ENCODE measurements at places on chromosomes 4 and X. TPM values are rescaled to one million over a fixed set of nuclear protein-coding genes. Genes with fewer than 3 reads are reported as not detected.

GPR173 gene
- total RNA-seq: 2.7 TPM

IL15 gene
- total RNA-seq: 12.6 TPM

ZMYM3 gene
- total RNA-seq: 14.7 TPM

SULT1E1 gene
- not detected for total RNA-seq

CLDN22 gene
- not detected for total RNA-seq

SERTM2 gene
- total RNA-seq: not detected

RHOH gene
- 10.2 TPM for total RNA-seq

SLC9B1 gene
- total RNA-seq: not detected

RTL9 gene
- 0.07 TPM for total RNA-seq

PNMA6F gene
- total RNA-seq: not detected

GAGE12F gene
- total RNA-seq: not detected

TRAM1L1 gene
- 0.78 TPM for total RNA-seq

FAM156B gene
- total RNA-seq: 37.6 TPM

RBMXL3 gene
- total RNA-seq: not detected

GAGE12H gene
- total RNA-seq: not detected

CT47B1 gene
- not detected for total RNA-seq

SPACA5 gene
- total RNA-seq: not detected

AP1AR gene
- 27.9 TPM for total RNA-seq

ZNF330 gene
- total RNA-seq: 37.5 TPM

SAGE1 gene
- not detected for total RNA-seq

C4orf51 gene
- not detected for total RNA-seq

SSX5 gene
- not detected for total RNA-seq

MEPE gene
- total RNA-seq: not detected

WFS1 gene
- 131 TPM for total RNA-seq

CCDC149 gene
- 30.1 TPM for total RNA-seq

FHDC1 gene
- total RNA-seq: 0.35 TPM

ADH7 gene
- total RNA-seq: not detected

TACC3 gene
- total RNA-seq: 6.2 TPM

RAB39B gene
- total RNA-seq: 0.78 TPM

GJB1 gene
- not detected for total RNA-seq

MYOZ2 gene
- 11.0 TPM for total RNA-seq

GAGE1 gene
- total RNA-seq: not detected

FGFBP1 gene
- total RNA-seq: not detected

FUNDC1 gene
- 3.8 TPM for total RNA-seq

RBM47 gene
- total RNA-seq: 56.7 TPM

CCNB3 gene
- 0.21 TPM for total RNA-seq

PAGE2 gene
- total RNA-seq: not detected

TMEM31 gene
- total RNA-seq: not detected

COL25A1 gene
- 0.81 TPM for total RNA-seq

MXRA5 gene
- 2.3 TPM for total RNA-seq

PCDH7 gene
- total RNA-seq: 331 TPM

POLN gene
- 3.2 TPM for total RNA-seq

CT55 gene
- total RNA-seq: not detected

TAF7L gene
- not detected for total RNA-seq

SOD3 gene
- total RNA-seq: 549 TPM

PABPC5 gene
- total RNA-seq: 2.8 TPM

TMEM255A gene
- total RNA-seq: 1.1 TPM

SMIM10L2A gene
- 0.63 TPM for total RNA-seq

ZC4H2 gene
- total RNA-seq: 16.4 TPM

RADX gene
- total RNA-seq: 0.81 TPM

BEND4 gene
- total RNA-seq: 0.28 TPM

ANKRD17 gene
- total RNA-seq: 58.8 TPM

EFNB1 gene
- total RNA-seq: 19.4 TPM

All from thoracic aorta (tissue), 2 donors.